ENCODE measurements at places on chromosomes 1 and 21.

GRCh38 chr1:11328444-11328843 is 55.4 kb downstream of the UBIAD1 start:
- DNase-seq, result no peak

DNA sequence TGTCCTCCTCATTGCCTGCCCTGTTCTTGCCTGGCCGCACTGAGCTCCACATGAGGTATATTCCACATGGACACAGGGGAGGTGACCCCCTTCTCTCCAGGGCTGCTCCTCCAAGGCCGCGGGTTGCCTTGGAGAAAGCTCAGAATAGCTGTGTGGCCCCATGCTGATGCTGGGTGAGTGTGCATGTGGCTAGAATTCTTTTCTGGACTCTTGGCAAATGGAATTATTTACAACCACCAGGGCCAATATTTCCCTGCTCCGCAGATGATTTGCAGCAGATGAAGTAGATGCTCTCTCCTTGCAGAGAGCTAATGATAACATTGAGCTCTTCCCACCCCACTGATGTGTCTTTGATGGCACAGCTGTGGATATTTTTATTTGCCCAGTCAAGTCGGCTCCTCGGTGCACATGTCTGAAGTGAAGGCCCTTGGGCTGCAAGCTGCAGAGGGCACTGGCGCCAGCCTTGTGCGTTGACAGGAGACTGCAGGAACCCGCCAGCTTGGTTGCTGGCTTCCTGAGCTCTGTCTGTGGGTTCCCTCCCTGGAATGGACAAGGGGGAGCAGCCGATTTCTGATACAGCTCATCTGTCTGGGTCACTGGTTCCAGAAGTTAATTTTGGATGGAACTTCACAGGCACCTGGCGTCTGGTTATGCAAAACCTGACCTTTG is 404.7 kb upstream of the VAMP3 start:
- no peak for DNase-seq

DNA sequence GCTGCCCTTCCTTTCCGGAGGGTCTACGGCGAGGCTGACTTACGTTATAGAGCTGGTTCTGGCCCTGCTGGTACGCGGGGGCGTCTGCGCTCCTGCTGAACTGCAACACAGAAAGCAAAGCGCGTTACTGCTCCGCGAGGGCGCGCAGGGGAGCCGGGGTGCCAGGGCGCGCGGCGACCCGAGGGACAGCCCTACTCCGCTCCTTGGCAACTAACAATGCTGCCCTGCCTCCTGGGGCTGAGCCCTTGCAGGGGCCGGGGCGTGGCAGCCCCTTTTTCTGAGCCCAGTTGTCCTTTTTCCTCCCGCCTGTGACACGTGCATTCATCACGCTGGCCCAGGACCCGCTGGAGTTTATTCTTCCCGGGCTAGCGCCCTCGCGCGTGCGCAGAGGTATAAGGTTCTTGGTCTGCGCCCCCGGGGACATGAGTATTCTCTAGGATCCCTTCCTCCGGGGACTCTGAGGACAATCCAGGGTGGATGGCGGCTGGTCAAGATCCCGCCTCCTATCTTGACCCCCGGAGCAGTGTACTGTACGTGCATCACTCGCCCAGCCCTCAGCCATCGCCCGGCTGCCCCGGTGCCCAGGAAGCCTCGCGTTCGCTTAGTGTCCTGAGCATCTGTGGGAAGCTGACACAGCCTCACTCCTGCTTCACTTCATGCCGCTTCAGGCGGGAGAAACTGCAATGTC is 78.9 kb downstream of the CD247 start:
- no peak for DNase-seq

GRCh38 chr1:172544481-172545104 is 11.6 kb downstream of the SUCO start:
- DNase-seq, result no peak

- DNase-seq, result no peak
These were observed 11.7 kb upstream of the WNT4 start for GRCh38 chr1:22154626-22155025.

DNA sequence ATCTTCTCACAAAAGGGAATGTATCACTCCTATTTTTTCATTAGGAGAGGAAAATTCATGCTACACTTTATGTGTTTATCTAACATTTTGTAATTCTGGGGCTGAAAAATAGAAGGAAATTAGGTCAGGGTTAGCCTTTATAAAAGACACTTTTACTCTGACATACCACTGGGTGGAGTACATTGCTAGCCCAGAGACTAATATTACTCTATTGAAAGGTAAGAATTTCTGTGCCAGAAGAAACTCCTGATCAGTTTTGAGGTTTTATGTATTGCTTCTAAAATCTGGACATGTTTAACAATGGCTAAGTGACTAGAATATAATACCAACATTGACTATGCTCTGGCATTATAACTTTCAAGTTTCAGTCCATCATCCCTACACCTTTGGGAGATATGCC is 724.6 kb downstream of the USP25 start:
- DNase-seq, result no peak

DNA sequence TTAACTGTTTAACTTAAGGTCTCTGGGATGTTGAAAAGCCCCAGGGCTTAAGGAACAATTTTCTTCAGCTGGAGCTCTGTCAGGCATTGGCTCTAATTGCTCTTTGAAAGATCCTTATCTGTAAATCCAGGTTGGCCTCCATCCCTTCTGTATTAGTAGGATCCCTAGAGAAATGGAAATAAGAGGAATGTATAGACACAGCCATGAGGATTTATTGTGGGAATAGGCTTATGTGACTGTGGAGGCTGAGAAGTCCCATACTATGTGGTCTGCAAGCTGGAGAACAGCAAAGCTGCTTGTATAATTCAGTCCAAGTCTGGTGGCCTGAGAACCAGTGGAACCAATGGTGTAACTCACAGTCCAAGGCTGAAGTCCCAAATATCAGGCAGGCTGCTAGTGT is 47.6 kb upstream of the VAV3 start:
- no peak for DNase-seq
